Lower lobe of right lung (tissue), 2 donors: ENCODE measurements at places on chromosomes 16 and 17. TPM values are rescaled to one million over a fixed set of nuclear protein-coding genes. Genes with fewer than 3 reads are reported as not detected.

Gene HAGHL
- total RNA-seq: 15.6 TPM

Gene GAS2L2
- total RNA-seq: 3.1 TPM

Gene CACNA1G
- total RNA-seq: 0.21 TPM

Gene KIFC3
- 70.9 TPM for total RNA-seq

Gene KRTAP2-3
- not detected for total RNA-seq

Gene CTCF
- total RNA-seq: 36.2 TPM

Gene CARD14
- 0.50 TPM for total RNA-seq

Gene TIGD7
- total RNA-seq: 5.3 TPM

Gene FGF11
- 1.2 TPM for total RNA-seq

Gene GUCY2D
- 3.1 TPM for total RNA-seq

Gene MILR1
- total RNA-seq: 19.6 TPM

GRCh38 chr17:51152766-51153209, 571 bp upstream of the NME1 start:
- no peak for DNase-seq

DNA sequence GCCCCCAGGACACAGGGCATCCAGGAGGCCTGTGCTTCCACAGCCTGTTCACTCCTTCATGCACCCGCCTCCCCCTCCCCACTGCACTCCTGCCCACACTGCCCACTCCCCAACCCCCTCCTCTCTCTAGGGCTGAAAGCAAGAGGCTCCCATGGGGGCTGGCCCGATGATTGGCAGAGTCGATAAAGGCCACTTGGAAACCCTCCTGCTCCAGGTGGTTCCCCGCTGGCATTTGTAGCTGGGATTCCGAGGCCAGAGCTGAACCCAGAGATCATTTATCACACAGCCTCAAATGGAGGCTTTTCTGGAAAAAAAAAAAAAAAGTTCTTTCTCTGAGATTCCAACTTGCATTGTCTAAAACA, 74.1 kb downstream of the SREBF1 start:
- no peak for DNase-seq

GRCh38 chr16:51129105-51129504, 22.0 kb downstream of the SALL1 start:
- DNase-seq: no peak

DNA sequence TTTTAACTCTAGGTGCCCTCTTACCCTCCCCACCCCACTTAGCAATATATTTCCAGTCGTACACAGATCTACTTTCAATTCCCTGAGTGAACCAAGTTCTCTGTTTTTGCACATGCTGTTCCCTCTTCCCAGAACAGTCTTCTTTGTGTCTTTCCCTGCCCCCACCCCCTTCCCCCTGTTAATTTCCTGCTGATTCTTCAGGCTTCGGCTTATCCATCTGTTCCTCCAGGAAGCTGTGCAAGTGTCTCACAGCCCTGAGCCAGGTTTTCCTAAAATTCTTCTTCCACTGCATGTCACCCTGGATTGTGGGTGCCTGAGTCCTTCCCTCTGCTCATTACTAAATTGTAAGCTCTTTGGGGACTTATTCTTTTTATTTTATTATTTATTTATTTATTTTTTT, 12.4 kb upstream of the SPOP start:
- DNase-seq: no peak

GRCh38 chr17:1096215-1096614, 83.6 kb downstream of the ABR start:
- peak; percentile 61 for DNase-seq

DNA sequence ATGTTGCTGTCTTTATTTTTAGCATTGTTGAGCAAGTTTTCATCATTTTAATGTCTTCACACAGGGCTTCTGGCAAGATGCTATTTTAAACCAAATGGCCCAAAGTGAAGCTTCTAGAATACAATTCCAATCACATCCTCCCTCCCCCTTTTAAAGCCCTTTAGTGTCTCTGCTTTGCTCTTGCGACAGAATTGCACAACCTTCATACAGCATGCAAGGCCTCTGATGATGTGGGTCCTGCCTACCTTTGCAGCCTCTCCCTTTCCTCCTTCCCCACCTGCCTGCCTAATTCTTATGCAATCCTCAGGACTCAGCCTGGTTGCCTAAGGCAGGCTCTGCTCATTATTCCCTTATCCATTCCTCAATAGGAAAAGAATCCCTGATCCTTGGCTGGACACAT, 381.7 kb downstream of the SLC39A11 start:
- no peak for DNase-seq

- DNase-seq: no peak
Measured at GRCh38 chr16:50627419-50627818, 53.7 kb downstream of the SNX20 start.

GRCh38 chr16:67940446-67941089, 3.4 kb downstream of the LCAT start:
- no peak for DNase-seq

DNA sequence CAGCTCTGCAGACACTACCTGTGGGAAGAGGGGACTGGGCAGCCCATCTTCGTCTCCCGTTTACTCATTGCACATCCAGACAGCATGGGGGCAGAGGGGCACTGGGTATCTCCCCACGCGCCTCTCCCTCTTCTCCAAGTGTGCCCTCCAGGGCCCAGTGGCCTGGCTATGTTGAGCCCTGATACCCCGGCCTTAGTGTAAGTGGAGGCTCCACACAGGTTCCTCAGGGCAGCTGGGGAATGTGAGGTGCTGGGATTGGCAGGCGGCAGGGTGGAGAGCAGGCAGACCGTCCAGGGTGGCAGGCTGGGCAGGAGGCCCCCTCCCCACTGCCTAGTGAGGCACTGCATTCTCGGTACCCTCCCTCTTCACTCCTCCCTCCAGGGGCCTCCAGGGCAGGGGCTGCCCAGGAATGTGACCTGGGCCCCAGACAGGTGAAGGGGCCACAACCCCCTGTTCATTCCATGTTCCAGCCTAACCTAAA, 13.2 kb upstream of the NAGLU start:
- no peak for DNase-seq

DNA sequence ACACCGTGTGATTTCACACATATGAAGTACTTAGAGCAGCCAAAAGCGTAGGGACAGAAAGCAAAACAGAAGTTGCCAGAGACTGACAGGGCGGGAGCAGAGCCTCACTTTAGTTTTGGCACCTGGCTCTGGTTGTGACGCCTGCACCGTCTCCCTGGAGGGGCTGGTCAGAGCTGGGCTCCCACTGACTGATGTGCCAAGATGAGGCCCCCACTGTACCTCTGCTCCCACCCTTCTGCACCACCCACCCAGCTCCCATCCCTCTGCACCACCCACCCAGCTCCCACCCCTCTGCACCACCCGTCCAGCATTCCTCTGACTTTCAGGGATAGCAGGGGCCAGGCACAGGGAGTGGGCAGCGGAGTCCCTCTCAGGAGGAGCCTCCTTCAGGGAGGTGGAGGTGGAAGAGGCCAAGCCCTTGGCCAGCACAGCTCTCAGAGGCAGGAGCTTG, 3.2 kb upstream of the PRSS21 start:
- DNase-seq: peak; percentile 12

- no peak for DNase-seq
Measured at GRCh38 chr16:79564671-79565107, 35.8 kb downstream of the MAF start.

- DNase-seq: no peak
Measured at GRCh38 chr16:66444049-66444481, 17.0 kb downstream of the BEAN1 start.

GRCh38 chr16:84827897-84828296, 8.1 kb downstream of the CRISPLD2 start:
- DNase-seq: no peak
